ENCODE measurements at places on chromosomes 2 and 18.
A peak's percentile ranks its signal among the peaks of the same experiment; 100 is the strongest.

GRCh38 chr2:149068996-149069888 lies 30.7 kb downstream of the LYPD6B start:
- DNase-seq = no peak

DNA sequence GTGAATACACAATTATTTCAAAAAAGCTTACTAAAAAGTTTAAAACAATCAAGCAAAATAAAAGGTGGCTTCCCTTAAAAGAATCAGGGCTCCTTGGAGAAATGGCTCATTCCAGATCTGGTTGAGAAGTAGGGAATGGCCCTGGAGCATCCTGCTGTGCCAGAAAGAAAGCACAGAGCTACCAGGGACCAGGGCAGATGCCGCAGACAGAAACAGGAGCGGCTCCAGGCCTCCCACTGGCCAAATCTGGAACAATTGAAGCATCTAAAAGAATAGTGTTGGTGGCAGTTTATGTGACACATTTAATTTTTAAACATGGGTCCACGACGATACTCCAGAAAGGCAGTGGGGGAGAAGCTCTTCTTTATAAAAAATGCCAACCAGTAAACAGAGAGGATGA lies 75.5 kb downstream of the GBX2 start:
- DNase-seq = no peak

- DNase-seq = no peak
These were observed 61.9 kb downstream of the XRCC5 start for GRCh38 chr2:216171011-216171410.

DNA sequence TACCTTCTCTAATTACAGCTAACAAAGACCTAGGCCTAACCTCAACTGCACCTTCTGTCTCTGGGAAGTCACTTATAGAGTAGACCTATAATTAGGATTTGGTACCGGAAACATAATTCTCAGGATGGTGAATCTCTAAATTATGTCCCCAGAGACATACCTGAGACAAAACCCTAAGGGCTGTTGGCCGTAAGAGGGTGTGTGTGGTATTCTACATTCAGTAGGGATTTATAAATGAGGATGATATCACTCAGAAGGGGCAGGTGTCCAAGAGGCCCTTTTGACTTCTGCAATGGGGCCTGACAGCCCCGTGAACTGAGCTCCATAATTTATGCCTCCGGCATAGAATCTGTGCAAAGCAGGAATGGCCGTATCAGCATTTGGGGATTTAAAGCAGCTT lies 13.5 kb upstream of the DARS1 start:
- DNase-seq = no peak

- DNase-seq = no peak
These were observed 204.6 kb downstream of the SH3RF3 start for GRCh38 chr2:109333414-109334210.

GRCh38 chr2:96969321-96969720 lies 17.1 kb downstream of the FAM178B start:
- no peak for DNase-seq

- DNase-seq = no peak
These were observed 958 bp upstream of the ALLC start for GRCh38 chr2:3656762-3657721.

GRCh38 chr2:138777996-138778395 lies 2.2 kb downstream of the NXPH2 start:
- no peak for DNase-seq

DNA sequence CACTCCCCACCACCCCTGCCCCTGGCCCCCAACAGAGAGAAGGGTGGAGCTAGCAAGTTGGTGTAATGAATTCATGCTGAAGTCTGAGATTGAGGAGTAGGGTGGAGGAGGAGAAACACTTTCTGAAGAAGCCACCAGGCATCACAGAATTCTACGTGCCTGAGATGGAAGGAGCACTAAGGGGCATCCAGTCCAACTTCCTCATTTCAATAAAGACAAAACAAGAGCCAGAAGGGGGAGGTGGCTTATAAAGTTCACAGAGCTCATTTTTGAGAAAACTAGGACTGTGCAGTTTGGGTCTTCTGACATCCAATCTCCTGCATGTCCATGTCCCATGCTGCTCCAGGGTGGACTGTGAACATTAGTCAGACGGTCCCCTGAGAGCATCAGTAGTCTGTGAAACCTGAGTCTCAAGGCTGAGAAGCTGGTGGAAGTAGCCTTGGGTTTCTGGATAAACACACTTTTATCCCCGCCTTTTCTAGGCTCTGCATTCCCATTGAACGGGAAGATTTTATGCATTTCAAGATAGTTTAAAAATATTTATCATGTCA lies 77.7 kb downstream of the TRIM43 start:
- no peak for DNase-seq

- DNase-seq = no peak
These were observed 253.5 kb downstream of the LDLRAD4 start for GRCh38 chr18:13471971-13472628.

GRCh38 chr2:111666160-111666559 lies 217.8 kb downstream of the ANAPC1 start:
- DNase-seq = no peak

DNA sequence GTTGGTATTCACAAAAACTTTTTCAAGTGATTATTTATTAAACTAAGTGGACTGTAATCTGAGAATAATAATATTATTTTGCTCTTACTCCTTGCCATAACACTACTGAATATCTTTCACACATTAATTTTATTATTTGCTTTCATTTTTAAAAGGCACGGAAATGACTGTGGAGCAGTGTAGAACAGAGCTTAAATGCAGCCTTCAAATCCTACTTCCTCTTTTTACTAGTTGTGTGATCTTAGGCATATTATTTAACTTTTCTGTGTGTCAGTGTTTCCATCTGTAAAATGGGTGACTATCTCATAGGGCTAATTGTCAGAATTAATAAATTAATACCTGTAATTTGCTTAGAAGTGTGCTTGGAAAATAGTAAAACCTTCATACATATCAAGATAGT lies 55.5 kb upstream of the SLC8A1 start:
- DNase-seq = no peak

DNA sequence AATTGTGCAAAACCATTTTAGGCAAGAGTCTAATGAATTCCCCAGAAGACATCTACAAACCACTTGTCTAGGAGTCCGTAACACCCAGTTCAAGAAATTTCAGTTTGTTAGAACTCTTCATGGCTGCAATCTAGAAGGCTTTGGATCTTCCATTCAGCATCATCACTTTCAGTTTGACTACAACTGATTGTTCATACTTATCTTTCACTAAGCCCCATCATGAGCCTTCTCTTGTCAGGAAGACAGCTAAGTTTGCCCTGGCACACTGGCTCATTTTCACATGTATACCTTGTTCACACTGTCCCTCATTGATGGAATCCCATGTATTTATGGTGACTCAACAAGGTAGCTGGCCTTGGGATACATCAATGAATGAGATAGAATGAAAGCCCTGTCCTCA lies 898.4 kb upstream of the CELF4 start:
- no peak for DNase-seq

GRCh38 chr2:200438251-200438650 lies 71.6 kb downstream of the KCTD18 start:
- DNase-seq = no peak

GRCh38 chr18:3874125-3874524 lies 424.2 kb downstream of the TGIF1 start:
- no peak for DNase-seq

DNA sequence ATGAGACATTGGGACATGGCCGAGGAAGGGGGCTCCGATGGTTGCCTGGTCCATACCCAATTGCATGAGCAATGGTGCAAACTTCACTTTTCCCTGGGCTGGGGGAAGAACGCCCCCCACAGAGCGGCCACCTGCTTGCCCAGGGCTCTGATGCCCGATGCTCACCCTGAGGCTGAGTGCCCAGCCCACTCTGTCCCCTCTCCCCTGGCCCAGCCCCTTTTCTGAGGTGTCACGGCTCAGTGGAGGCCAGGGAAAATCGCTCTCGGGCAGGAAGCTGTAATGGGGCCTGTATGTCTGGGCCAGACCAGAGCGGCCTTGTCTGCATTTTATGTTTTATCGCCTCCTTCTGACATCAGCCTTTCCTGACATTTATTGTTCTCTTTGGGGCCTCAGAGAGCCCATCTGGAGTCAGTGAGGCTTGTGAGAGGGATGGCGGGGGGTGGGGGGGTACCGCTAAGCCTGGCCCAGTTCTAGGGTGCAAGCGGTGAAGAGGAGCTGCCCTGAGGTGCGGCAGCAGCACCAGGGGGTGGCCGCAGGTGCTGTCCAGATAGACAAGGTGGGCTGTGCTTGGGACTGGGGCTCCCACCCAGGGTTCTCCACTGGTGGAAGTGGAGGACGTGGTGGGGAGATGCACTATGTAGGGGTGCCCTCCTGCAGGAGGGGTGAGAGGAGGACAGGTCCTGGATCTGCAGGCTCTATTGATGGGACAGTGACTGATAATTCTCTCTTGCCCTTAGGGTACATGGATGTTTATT lies 46.2 kb downstream of the INHBB start:
- DNase-seq = no peak

DNA sequence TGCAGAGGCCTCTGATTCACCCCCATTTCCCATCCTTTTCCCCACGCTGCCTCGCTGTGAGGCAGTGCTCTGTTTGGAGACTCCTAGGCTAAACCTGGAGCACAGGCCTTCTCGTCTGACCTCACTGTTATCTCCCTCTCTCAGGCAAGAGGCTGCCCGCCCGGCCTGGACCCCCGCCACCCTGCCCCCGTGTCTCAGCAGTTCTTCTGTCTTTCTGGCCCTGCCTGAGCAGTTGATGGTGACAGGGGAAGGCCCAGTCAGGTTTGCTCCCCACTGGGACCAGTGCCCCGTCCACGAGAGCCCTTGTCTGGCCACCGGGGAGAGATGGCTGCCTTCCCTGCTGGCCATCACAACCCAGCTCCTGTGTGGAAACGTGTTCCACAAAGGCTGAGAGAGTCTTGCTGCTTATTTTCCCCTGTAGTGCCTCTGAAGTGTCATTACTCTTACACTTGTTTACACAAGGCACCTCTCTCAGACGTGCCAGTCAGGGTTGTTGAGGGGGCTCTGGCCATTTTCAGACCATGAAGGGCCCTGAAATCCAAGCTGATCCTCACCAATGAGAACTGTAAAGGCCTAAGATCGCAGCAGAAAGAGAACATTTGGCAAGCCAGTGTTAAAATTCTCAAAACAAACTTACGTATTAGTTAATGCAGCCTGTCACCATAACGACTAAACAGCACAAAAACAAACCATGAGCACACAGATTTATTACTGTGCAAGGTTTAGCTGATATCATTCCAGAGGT lies 210.9 kb downstream of the NDUFA10 start:
- DNase-seq = no peak

DNA sequence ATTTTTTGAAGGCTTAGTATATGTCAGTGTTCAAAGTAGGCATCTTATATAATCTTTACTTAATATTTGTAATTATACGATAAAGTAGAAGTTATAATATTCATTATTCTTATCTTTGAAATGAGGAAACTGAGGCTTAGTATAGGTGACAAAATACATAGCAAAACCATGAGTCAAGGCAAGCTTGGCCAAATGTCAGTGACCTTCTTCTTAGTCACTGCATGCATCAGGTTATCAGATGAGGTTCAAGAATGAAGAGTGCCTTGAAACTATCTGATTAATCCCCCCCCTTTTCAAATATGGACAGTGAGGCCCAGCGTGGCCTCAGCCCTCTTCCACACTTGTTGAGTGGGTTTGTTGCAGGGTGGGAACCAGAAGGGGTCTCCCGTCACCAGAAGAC lies 59.3 kb downstream of the PMAIP1 start:
- no peak for DNase-seq

DNA sequence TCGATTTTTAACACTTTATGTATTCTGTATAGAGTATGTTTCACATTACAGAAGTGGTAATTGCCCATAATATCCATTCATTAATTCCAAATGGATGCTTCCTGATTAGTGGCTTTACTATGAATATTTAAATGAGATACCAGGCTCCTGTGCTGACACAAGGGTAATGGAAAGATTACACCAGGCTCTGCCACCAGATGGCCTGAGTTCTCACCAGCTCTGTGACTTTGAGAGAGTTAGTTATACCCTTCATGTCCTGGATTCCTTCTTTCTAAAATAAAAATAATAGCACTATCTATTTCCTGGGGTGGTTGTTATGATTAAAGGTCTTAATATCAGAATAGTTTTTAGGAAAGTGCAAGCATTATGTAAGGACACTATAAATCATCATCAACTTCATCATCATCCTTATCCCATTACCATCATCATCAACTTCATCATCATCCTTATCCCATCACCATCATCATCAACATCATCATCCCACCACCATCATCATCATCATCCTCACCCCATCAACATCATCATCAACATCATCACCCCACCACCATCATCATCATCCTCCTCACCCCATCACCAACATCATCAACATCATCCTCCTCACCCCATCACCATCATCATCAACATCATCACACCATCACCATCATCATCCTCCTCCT lies 151.8 kb downstream of the DNER start:
- DNase-seq = no peak

- DNase-seq = no peak
These were observed 99.1 kb downstream of the PRPF40A start for GRCh38 chr2:152618193-152618564.

DNA sequence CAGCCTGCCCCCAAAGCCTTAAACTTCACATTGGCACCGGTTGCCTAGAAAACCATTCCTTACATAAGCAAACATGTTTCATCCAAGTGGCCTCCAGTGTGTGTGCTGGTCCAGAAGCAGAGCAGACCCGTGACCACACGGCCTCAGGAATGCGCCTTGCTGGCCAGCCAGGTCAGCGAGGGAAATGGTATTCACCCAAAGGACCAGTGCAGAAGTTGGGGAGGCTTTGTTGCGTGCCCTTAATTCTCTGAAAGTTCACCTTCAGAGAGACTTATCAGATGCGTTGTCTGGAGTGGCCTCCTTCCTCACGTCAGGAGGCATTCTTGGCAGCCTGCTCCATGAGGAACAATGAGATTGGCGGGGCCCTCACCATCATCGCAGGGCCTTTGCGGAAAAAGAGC lies 25.9 kb downstream of the NRP2 start:
- no peak for DNase-seq

DNA sequence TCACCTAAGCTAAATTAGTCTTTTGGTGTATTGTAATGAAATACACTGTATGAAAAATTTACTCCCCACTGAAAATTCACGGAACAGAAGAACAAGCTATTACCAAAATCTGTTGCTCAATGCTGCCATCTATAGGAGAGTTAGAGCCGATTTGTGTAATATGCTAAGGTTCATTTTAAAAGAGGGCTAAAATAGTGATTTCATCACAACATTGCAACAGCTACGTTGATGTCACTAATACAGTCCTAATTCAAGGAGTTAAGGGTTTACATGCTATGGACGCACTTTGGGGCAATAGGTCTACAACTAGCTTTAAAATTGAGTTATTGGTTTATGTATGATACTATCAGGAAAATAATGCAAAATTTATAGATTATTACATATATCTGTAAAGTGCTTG lies 3.0 kb upstream of the IRS1 start:
- DNase-seq = peak; percentile 81
